ENCODE measurements at places on chromosomes 2 and 18.

- DNase-seq: no peak
Measured at GRCh38 chr18:62486290-62486964, 36.4 kb upstream of the ZCCHC2 start.

GRCh38 chr2:230694241-230694640 lies 18.4 kb upstream of the CAB39 start:
- DNase-seq: no peak

DNA sequence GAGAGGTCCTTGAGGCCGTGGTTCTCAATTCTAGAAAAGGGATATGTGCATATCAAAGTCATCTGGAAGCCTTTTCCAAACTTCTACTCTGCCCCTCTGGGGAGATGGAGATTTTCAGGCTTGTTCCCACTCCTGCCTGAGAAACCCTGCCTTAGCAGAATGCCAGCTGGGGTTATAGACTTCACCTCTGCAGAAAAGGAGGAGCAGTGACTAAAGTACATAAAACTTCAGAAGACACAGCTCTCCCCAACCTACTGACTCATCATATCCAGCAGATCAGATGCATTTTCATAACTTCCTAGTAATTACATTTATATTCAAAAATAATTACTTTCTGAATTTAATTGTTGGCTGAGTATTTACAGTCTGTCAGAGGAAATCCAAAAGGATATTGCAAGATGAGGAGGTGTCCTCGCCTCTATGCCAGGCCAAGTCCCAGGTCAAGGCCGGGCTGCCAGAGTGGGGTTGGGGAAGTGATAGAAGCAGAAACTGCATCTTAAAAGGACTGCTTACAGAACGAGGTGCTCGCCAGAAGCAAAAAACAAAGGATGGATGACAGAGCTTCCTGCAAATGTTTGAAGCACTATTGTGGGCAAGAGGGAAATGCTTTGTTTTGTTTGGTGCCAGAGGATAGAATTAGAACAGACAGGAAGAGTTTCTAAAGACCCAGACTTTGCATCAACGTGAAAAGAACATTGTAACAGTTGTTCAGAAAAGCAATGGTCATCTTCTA lies 75.6 kb upstream of the APCDD1 start:
- no peak for DNase-seq

- DNase-seq: no peak
Measured at GRCh38 chr2:202115479-202115971, 42.5 kb downstream of the KIAA2012 start.

- DNase-seq: no peak
Measured at GRCh38 chr18:9416563-9417072, 58.7 kb upstream of the RALBP1 start.

DNA sequence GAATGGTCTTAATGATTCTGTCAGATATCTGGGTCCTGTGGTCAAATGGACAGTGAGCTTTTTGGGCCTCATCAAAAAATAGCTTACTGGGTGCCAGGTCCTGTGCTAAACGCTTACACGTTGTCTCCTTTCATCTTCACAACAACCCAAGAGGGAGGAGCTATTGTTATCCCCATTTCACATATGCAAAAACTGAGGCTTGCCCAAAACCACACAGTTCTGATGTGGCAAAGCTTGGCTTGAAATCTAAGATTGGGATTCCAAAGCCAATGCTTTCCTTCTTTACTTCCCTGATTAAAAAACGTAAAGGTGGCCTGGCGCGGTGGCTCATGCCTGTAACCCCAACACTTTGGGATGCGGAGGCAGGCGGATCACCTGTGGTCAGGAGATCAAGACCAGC lies 69.3 kb downstream of the ACTR2 start:
- no peak for DNase-seq

All from upper lobe of right lung (tissue), 1 donor.